Caki2 (cell line): ENCODE measurements at places on chromosomes 16 and 17.

DNA sequence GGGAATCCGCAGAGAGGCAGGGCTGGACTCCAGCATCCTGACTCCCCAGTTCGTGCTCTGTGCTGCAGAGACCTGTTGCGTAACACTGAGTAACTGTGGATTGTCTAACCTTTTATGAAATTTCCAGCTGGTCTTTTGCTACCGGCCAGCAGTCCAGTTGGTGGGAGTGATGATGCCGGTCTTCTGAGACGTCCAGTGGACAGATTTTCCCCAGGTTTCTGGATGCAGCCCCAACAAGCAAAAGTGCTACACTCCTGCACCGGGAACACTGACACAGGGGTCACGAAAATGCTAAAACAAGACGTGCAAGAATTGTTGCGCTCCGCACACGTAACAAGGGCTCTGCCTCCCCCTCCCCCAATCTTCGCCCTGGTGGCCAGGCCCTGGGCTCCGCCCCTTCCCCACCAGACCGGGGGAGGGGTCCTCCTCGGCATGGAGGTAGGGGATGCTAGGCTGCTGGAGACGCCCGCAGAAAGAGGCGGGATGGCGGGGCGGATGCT lies 701 bp upstream of the MRC2 start:
- no peak for DNase-seq

GRCh38 chr17:35740997-35741931 lies 9.8 kb downstream of the RASL10B start:
- no peak for DNase-seq

DNA sequence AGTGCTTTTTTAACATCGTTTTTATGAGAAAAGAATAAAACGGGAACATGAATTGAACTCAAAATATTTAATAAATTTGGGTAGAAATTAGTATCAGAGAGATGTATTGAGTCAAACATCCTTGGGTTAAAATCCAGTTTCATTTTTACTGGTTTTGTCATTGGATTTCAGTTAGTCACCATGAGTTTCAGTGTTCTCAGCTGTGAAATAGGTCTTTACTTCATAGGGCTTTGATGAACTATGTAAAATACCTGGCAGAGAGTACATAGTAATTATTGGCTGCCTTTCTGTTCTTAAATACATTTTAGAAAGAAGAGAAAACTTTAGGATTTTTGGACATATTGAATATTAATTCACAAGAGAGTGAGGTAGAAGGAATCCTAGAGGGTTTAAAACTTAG lies 105.8 kb downstream of the TANC2 start:
- no peak for DNase-seq

DNA sequence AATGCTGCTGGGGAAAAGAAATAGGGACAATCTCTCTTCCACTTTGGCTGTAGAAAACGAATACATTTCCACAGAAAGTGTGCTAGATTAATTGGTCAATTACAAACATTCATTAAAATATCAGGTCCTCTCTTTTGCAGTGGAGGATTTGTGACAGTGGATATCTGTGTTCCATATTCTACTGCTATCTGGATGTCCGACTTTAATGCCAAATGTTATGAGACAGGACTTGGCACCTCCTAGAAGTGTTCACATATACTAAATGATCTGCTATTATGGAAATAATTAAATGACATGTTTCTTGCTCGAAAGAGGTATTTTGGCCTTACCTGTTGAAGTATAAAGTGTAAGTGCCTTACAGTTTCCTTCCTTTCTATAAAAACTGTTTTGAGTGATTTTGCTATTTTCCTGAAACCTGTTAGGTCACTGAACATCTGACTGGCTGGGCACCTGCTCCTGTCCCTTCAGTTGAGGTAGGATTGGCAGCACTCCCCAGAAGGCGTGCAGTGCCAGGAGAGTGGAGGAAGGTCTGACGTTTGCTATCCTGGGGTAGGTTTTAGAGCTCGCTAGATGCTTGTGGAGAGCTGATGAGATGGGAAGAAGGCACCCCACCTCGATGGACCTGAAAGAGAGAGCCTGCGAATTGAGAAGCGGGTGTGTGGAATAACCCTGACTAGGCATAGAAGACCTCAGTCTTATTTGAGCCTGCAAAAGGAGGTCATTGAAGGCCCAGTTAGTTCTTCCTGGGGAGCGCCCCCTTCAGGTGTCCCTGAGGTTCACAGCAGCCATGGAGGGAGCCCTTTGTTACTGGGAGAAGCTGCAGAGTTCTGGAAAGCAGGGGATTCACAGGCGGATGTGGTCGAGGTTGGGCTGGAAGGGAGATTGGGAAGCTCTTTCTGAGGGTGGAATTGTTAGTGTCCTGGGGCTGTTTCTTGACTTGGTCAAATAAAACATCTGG lies 159.4 kb upstream of the ZNF267 start:
- peak; percentile 22 for DNase-seq

DNA sequence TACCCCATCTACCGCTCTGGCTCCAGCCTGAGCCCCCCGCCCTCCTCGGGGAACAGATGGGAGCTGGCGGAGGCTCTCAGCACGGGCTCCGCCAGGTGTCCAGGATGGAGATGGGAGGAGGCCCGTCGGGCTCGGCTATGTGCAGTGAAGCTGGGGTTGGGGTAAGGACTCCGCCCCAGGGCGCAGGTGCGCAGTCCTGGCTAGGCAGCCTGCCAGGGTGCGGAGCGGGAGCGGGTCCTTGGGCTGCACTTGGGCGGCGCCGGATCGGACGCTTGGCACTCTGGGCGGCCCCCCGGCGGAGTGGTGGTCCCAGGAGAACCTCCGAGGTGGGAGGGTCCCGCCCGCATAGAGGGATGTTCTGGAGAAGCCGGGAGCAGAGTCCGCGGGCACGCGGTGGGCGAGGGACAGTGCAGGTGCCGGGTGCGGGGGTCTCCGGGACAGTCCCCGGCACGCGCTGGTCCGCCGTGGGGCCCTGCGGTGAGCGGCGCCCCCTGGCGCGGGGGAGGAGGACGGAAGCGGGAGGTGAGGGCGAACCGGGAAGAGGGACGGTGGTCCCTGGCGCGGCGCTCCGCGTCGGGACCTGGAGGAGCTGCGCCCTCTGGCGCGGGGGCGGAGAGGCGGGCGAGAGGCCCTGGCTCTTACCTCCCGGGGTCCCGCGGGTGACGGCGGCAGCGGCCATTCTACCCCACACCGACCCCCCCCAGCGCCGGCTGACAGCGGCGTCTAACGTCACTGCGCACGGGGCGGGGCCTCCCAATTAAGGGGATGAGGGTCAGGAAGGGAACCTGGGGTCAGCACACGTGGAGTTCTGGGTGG lies at the start of gene CAMTA2:
CAMTA2 (minus strand) TSS at position 725 of the 816 bp plus-strand sequence. CDS start 1,453 bp downstream, outside the sequence.
- peak; percentile 56 for DNase-seq

- peak; percentile 97 for DNase-seq
Observed at GRCh38 chr16:1870365-1871082, 1.4 kb downstream of the MEIOB start.

DNA sequence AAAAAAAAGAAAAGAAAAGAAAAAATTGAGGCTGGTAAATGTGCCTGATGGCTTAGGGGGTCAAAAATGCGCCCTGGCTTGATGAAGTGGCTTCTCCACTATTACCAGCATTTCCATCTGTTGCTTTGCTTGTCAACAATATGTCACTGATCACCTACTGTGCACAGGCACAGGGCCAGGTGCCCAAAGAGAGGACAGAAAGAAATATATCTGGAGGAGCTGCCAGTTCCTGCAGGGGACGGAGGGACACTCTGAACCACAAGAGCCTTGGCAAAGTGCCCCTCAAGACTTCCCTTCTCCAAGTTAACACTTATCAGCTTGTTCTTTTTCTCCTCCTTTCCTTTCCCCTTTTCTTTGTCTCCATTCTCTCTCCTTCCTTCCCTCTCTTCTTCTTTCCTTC lies 34.7 kb downstream of the GINS3 start:
- DNase-seq = no peak

GRCh38 chr17:27233776-27234175 lies 60.1 kb upstream of the WSB1 start:
- no peak for DNase-seq

GRCh38 chr17:82076785-82077591 lies 11.4 kb upstream of the DUS1L start:
- DNase-seq = no peak

GRCh38 chr16:75062135-75062975 lies 54.2 kb downstream of the LDHD start:
- DNase-seq = no peak

DNA sequence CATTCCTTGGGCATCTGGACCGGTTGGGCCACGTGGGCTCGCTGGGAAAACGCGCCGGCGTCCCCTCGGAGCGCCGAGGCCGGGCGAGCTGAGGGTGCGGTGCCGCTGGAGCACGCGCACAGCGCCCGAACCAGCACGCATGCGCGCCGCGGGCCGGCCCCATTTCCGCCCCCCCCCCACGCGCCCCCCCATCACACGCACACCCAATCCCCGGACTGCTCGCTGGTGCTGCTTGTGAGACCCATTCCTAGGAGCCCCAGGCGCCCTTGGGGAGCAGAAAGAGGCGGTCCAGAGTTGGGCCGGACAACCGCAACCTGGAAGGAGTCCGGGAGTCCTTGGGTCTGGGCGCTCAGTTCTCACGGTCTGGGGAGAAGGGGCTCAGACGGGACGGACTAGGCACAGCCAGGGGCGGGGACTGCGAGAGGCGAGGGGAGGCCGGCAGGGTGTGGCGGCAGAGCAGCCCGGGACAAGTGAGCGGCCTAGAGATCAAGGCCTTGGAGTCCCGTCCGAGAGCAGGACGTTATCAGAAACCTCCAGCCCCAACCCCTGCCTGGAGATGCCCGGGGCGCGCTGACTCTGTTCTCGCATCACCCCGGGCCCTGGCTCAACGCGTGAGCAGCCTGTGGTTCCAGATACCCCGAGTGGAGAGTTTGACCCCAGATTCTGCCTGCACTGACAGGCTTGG lies 6.0 kb upstream of the CBX8 start:
- no peak for DNase-seq

- DNase-seq = no peak
Observed at GRCh38 chr16:35365675-35366074, 1906.3 kb downstream of the TP53TG3F start.

DNA sequence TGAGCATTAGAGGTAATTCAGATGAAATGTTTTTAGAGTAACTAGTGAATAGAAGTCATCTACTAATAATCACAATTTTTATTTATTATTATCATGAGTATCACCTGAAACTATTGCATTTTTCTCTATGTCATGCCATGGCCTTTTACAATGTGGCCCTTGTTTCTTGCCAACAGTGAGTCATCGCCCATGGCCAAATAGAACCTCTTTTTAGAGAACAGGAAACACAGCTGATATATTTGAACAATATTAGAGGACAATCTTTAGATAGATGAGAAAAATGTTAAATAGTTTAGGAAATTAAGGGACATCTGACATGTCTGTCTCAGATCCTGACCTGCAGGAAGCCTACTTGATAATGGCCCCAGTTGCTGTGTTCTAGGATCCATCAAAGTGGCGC lies 1584.4 kb upstream of the GOT2 start:
- no peak for DNase-seq

DNA sequence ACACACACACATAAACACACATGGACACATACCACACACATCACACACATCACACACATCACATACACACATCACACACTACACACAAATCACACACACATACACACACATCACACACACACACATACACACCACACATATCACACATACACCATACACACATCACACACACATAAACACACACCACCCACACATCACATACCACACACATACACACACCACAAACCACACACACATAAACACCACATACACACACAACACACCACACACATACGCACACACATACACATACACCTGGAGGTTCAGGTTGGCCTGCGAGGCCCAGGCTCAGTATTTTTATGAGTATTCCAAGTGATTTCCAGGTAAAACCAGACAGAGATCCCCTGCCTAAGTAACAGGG lies 279.5 kb downstream of the FOXL1 start:
- DNase-seq = no peak

GRCh38 chr17:81422776-81423697 lies 27.8 kb downstream of the BAHCC1 start:
- DNase-seq = peak; percentile 77

DNA sequence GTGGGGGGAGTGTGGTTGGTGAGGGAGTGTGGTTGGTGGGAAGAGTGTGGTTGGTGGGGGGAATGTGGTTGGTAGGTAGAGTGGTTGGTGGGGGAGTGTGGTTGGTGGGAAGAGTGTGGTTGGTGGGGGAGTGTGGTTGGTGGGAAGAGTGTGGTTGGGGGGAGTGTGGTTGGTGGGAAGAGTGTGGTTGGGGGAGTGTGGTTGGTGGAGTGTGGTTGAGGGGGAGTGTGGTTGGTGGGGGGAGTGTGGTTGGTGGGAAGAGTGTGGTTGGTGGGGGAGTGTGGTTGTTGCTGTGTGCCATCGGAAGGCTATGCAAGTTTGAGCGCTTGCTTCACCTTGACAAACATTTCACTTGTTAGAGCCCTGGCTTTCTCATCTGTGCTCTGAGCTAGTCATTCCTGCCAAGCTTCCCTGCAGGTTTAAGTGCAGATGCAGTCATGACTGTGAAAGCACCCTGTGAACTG lies 20.1 kb downstream of the MINK1 start:
- no peak for DNase-seq

GRCh38 chr16:59886021-59886420 lies 1151.9 kb upstream of the GOT2 start:
- no peak for DNase-seq

DNA sequence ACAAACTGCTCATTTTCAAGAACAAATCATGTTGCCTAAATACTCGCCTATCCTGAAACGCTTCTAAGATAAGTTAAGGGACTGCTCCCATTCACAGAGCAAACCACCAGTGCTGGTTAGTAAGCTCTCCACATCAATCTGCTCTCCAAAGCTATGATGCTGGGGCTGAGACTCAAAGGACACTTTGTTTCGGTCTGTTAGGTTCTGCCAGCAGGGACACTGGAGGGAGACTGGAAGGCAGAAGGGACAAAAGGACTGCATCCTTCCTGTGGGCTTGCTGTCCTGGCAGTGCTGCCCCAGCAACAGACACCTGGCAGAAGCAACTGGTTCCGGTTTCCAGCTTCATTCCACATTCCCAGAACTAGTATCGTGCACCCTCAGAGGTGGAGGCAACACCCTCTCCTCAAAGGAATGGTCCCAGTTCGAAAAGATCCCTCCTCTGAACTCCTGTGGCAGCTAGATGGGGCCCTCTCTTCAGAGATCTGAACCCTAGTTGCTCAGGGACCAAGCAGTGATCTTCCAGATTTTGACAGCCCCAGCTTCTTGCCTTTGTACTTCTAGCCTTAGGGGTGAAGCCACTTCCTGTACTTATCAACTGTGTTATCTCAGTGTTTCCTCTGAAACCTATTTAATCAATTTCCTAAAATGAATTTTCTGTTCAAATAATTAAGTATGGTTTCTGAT lies 73.4 kb upstream of the GSG1L start:
- no peak for DNase-seq

GRCh38 chr16:52912565-52913173 lies 140.0 kb downstream of the CHD9NB start:
- DNase-seq = peak; percentile 42

GRCh38 chr17:54839447-54839846 lies 61.2 kb upstream of the TOM1L1 start:
- DNase-seq = no peak
